ENCODE measurements at places on chromosomes 4 and X.

DNA sequence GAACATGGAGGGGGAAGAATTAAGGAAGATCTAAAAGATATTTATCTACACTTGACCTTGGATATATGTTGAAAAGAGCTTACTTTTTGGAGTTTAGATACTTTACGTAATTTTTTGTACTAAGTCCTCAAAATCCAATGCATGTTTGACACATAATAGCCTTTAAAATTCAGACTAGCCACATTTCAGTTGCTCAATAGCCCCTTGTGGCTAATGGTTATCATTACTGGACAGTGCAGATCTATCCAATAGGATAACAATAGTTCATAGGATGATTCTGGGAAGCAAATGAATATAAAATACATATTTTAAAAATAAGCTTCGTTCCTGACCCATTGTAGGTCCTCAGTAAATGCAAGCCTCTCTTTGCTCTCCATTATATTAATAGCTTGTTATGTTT lies 13.8 kb downstream of the AP1AR start:
- DNase-seq = no peak

DNA sequence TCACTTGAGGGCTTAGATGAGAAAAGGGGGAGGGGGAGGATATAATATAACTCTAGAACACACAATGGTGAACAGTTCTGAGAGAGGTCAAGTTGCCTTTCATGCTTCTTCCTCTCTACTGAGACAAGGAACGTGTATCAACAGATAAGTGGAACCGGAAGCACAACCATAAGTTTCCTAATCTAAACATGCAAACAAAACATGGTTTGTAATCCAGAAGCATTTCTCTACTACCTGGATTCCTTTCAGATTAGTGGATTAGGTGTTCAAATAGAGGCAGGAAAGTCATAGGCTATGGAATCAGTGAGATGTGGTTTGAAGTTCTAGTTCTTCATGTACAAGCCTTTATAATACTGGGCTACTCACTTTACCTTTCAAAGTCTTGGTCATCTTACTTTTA lies 460.6 kb downstream of the IDS start:
- no peak for DNase-seq

- peak; percentile 28 for DNase-seq
These were observed 82.4 kb upstream of the HPRT1 start for GRCh38 chrX:134377537-134377936.

GRCh38 chrX:53193093-53193492 lies 31.9 kb downstream of the KDM5C start:
- no peak for DNase-seq

All from muscle of back (tissue), 13 donors.